ENCODE measurements at places on chromosomes 6 and 20. TPM values are rescaled to one million over a fixed set of nuclear protein-coding genes. Genes with fewer than 3 reads are reported as not detected.

The POPDC3 gene
- 1.1 TPM for polyA plus RNA-seq

The SIRPD gene
- polyA plus RNA-seq: not detected

The VWA7 gene
- polyA plus RNA-seq: 1.5 TPM

The FNDC11 gene
- polyA plus RNA-seq: 0.81 TPM

The DTD1 gene
- polyA plus RNA-seq: 21.6 TPM

The BPIFA1 gene
- not detected for polyA plus RNA-seq

The CCNC gene
- 110 TPM for polyA plus RNA-seq

The PPP1R18 gene
- polyA plus RNA-seq: 42.2 TPM

The C20orf173 gene
- polyA plus RNA-seq: not detected

The TNFAIP3 gene
- 15.3 TPM for polyA plus RNA-seq

The NDRG3 gene
- 30.9 TPM for polyA plus RNA-seq

The SLC22A23 gene
- polyA plus RNA-seq: 19.7 TPM

The FAM209B gene
- 0.63 TPM for polyA plus RNA-seq

The CST2 gene
- not detected for polyA plus RNA-seq

The ABHD16B gene
- not detected for polyA plus RNA-seq

The SCUBE3 gene
- 4.7 TPM for polyA plus RNA-seq

The TMC2 gene
- polyA plus RNA-seq: 0.15 TPM

The GLP1R gene
- 0.78 TPM for polyA plus RNA-seq

The MICA gene
- 13.4 TPM for polyA plus RNA-seq

The PBOV1 gene
- polyA plus RNA-seq: 0.10 TPM

The TMEM14B gene
- 105 TPM for polyA plus RNA-seq

The TCP11 gene
- polyA plus RNA-seq: 1.6 TPM

The HFE gene
- 10.5 TPM for polyA plus RNA-seq

The SLC32A1 gene
- not detected for polyA plus RNA-seq

The MGME1 gene
- 36.4 TPM for polyA plus RNA-seq

The RHAG gene
- polyA plus RNA-seq: 1.4 TPM

The MLIP gene
- polyA plus RNA-seq: 0.09 TPM

The FAXC gene
- 7.9 TPM for polyA plus RNA-seq

The MYH7B gene
- polyA plus RNA-seq: 2.1 TPM

The ZDHHC14 gene
- 32.2 TPM for polyA plus RNA-seq

The ARFGAP1 gene
- polyA plus RNA-seq: 65.8 TPM

The CNBD2 gene
- 0.44 TPM for polyA plus RNA-seq

The THEMIS gene
- 0.10 TPM for polyA plus RNA-seq

The COL19A1 gene
- polyA plus RNA-seq: 0.75 TPM

The HLA-DQA2 gene
- 1.1 TPM for polyA plus RNA-seq

The ADAT2 gene
- 27.9 TPM for polyA plus RNA-seq

The NFATC2 gene
- polyA plus RNA-seq: 9.0 TPM

The SALL4 gene
- 18.3 TPM for polyA plus RNA-seq

All from left lung (tissue), 14 donors.